ENCODE measurements at places on chromosomes 12 and 14.

GRCh38 chr14:73634011-73634833 lies 10.6 kb upstream of the DNAL1 start:
- no peak for DNase-seq

GRCh38 chr14:94342334-94342934 lies 19.3 kb upstream of the SERPINA6 start:
- no peak for DNase-seq

DNA sequence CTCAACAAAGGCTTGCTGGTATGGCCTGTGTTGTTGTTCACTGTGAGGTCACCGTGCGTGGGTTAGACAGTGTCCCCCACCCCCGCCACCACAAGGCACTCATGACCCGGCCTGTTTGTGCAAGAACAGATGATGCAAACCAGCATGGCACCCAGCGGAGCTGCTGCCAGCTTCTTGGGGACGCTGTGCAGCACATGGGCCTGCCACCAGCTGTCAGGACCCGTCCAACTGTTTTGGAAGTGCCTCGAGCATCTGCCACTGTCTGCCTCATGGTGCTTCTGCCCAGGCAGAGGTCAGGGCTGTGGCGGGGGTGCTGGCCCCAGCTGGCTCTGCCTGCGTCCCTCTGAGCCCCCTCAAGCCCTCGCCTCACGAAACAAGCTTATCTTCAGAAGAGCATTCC lies 1.5 kb downstream of the ASB2 start:
- no peak for DNase-seq

DNA sequence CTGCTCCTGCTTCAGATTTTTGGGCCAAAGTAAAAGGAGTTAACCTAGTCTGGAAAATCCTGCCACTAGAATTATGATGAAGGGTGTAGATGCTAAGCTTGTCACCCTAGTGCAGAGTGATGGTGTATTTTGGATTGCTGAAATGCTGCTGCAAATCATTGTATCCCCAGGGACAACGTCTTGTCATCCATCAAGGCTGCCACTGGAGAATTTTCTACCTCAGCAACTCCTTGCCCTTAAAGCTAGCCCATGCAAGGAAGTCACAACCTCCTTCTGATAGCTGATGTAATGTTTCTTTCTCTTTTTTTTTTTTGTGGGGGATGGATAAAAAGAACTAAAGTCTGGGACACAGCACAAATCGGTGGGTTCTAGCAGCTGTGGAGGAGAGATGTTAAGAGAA lies 139.4 kb upstream of the FRMD6 start:
- no peak for DNase-seq

DNA sequence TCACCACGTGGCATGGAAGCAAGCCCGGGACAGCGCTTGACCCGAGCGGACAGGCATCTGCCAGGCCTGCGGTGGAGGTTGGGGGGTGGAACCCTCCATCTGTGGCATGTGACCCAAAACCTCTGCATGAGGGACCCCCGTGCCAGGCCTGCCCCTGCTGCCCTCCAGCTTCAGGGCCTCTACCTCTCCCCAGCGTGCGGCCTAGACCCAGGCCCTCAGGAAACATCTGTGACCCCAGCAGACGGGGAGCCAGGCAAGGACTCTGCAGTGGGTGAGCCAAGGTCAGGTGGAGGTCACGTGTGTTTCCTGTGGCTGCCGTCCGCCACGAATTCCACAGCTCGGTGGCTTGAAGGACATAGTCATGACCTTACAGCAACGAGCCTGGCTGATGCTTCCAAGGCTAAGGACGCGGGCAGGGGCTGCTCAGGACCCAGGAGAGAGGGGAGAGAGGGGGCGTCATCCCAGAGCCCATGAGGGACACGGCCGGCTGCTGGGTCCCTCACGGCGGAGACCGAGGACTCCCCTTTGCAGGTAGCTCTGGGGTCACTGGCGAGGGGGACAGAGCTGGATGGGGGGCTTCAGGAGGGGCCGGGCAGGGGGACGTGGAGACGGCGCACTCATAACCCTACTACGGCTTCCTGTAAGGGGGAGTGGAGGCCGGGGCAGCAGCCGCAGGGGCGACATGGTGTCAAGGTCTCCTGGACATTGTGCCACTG lies 91.5 kb downstream of the GALNT9 start:
- no peak for DNase-seq

GRCh38 chr12:14272956-14273912 lies 92.2 kb upstream of the ATF7IP start:
- DNase-seq, result no peak

GRCh38 chr12:112331886-112332285 lies 50.3 kb downstream of the HECTD4 start:
- no peak for DNase-seq

- DNase-seq, result no peak
Measured at GRCh38 chr12:46367351-46368029, 5.1 kb downstream of the SLC38A2 start.

DNA sequence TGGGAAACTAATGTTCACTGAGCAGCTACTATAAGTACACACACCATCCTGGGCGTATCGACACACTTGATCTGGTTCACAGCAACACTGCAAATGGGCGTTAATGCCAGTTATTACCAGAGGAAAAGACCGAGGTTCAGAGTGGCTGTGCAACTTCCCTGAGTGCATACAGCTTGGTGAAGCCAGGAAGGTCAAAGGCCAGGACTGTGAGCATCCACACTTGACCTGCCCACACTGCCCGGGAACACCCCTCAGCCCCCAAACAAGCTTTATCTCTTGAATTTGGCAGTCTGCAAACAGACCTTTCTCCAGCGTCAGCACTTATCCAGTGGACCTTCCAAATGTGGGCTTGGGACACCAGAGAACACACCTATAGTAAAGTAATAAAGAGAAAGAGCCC lies 312.6 kb downstream of the BCL11B start:
- DNase-seq, result no peak

GRCh38 chr12:113609692-113610469 lies 138.2 kb upstream of the LHX5 start:
- DNase-seq, result no peak

- no peak for DNase-seq
Measured at GRCh38 chr14:20333494-20333841, 389 bp upstream of the CCNB1IP1 start.

GRCh38 chr12:1102115-1102514 lies 111.1 kb downstream of the ERC1 start:
- DNase-seq, result no peak

GRCh38 chr14:77040059-77040740 lies 11.7 kb upstream of the IRF2BPL start:
- peak; percentile 97 for DNase-seq

DNA sequence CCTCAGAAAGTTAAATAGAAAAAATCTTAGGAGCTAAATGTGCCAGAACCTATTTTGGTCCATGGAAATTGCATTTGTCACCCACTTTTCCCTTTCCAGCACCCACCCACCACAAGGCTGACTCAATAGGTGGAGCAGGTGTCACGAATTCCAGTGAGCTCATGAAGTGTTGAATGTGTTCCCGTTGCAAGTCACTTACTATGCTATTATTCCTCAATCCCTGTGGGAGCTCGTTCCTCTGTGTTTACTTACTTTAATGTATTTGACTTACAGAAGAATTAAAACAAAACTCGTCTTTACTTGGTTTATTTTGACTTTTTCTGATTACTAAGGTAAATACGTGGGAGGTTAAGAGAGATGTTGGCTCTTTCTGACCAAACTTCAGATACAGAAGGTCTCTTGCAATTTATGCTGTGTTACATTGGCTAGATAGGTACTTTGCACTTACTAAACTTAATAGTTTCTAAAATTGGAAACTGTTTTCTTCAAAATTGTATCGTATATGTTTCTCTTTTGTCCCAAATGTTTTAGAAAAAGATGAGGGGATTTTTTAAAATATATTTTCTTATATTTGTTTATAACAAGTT lies 269.4 kb upstream of the NOVA1 start:
- DNase-seq, result no peak

DNA sequence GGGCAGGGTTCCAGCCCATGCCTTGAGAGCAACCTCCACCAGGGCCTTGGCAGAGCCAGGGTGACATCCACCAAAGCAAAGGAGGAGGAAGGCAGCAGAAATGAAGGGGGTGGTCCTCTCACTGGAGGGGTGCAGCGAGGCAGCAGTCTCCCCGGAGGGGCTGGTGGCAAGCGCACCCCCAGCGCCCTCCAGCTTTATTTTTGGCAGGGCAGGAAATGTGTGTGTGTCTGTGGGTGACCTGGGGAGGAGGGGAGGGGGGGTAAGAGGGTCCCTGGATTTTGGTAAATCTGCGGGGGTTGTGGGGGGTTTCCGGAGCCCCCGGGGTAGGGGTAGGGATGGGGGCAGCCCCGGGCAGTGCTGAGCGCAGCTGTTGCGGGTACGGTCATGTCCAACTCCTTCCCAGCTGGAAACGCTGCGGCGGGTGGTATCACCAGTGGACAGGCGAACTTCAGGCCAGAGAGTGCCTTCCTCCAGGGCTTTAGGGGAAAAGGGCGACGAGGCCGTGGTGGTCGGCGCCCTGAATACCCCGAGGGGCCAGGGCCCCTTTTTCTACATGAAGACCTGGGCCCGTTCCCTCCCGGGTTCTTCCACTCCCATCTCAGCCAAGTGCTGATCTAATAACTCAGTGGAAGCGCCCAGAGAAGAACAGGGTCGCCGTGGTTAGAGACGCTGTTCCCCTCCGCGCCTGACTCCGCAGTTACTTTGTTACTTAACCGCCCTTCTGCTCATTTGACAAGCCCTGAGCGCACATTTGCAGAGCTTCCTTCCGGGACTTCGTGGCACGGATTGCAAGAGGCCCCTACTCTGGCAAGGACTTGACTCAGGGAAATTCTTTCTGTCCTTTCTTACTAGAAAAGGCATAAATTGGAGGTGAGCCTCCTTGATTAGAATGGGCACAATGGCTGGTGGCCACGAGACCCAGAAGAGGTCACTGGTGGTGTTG lies 55.2 kb downstream of the FOS start:
- peak; percentile 38 for DNase-seq

GRCh38 chr14:74616996-74617700 lies 5.1 kb upstream of the LTBP2 start:
- no peak for DNase-seq

DNA sequence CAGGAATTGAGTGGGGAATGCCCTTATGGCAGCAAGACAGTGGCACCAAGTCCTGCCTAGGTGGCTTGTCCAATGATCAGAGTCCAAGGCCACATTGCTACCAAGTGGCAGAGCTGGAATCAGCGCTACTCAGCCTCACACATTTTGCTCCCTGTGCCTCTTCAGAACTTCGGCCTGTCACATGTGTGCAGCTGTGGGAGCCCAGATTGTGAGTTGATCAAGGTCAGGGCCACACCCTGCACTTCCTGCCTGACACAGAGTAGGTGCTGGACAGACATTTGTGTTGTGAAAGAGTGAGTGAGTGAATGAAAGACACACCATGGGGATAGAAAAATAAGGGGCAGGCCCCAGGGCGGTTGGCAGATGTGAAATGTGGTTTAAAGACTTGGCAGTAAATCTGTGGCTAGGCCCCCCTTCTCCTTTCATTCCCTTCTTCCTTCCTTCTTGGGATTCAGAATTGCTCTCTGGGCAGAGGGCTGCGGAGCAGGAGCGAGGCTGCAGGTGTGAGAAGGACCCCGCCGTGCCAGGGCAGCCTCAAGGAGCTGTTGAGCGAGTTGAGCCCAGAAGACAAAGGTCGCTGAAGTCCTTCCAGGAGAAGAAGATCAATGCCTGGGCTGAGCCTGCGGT lies 83.5 kb downstream of the SLC25A47 start:
- DNase-seq, result no peak

DNA sequence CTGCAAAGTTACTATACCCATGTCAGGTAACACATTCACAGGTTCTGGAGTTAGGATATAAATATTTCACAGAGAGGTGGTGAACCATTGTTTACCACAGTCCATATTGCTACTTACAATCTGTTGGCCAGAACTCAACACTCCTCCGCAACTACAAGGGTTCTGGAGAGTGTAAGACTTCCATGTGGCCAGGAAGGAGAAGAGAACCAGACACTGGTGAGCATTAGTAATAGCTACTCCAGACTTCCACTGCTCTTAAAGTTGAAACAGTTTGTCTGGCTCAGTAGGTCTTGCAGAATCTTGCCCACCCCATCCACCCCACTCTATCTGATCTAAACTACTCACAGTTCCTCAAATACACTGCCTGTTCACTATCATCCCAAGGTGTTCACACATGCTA lies 369.6 kb downstream of the DUSP6 start:
- no peak for DNase-seq

- DNase-seq, result peak; percentile 56
Measured at GRCh38 chr12:9707864-9708808, 24.8 kb downstream of the CLECL1 start.

GRCh38 chr12:89194683-89195082 lies 157.6 kb downstream of the DUSP6 start:
- no peak for DNase-seq

GRCh38 chr14:96160076-96160912 lies 44.3 kb upstream of the BDKRB2 start:
- no peak for DNase-seq

DNA sequence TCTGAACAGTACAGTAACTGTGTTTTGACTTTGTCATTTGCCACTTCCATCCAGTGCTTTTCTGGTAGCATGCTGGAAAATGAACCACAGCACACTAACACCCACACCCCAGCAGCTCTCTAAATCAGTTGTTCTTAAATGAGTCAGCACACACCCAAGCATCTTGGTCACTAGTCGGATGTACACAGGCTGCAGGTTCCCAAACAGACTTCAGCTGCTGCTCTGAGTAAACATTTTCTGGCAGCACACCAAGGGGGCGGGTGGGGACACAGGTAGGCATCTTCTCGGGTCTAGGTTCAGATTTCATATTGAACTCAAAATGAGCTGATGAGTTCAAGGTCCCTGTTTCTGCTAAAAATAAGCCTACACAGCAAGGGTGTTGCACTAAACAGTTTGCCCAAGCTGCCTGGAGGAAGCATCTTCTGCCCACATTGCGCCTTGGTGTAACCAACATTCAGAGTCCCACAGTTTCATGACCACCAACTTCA lies 39.8 kb downstream of the IFNG start:
- DNase-seq, result no peak

GRCh38 chr12:1906579-1906978 lies 11.9 kb downstream of the CACNA2D4 start:
- DNase-seq, result no peak

GRCh38 chr12:47281667-47282171 lies 202.0 kb upstream of the AMIGO2 start:
- no peak for DNase-seq

DNA sequence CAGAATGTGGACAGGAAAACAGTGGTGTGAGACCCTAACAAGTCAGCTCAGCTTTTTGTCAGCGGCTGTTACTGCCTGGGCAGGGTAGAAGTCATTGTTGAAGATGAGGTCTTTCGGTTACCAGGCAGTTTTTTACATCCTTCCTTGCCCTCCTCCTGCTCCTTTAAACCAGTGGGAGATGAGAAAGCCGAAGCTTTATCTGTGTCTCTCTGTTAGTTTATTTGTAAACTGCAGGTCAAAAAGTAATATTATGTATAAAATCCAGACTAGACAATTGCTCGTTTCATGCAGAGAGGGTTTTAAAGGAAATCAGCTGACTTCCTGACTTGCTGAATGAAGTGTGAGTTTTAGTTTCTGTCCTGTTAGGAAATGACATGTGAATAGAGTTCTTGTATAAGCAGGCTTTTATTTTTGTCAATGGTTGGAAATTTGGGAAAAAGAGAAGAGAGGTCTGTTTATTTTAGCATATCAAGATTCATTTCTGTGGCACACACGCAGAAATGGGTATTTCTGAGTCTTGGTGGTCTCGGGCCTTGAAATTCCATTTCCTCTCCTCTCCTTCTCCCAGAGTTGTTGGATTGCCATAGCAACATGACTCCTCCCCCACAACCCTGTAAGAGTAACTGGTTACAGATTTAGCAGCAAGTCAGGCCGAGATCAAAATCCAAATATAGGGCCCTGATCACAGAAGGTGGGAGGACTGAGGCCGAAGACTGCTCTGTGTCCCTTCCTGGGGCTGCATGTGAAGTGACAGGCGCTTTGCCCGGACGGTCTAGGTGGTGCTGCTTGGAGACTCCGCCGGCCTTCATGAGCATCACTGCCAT lies 60.8 kb downstream of the SAMD4A start:
- peak; percentile 9 for DNase-seq

- no peak for DNase-seq
Measured at GRCh38 chr12:52211716-52212585, 20.1 kb upstream of the KRT80 start.
